ENCODE measurements at places on chromosomes 12 and 14.

- no peak for DNase-seq
Observed at GRCh38 chr14:70724110-70724509, 82.4 kb downstream of the TTC9 start.

DNA sequence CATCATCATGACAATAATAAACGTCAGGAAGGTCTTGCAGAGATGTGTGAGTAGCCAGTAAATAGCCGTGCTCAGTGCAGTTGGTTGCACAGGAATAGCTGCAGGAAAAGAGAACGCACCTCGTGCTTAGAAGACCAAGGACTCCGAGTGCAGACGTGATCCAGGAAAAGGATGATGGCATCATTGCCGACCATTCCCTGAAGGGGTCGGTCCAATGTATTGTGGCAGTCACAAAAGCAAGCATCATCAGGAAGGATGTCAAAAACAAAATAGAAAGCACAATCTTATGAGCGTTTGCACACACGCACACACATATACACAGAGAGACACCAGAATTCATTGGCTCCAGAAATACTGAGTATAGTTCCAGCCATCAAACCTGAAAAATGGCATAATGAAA lies 12.8 kb downstream of the DUSP6 start:
- no peak for DNase-seq

DNA sequence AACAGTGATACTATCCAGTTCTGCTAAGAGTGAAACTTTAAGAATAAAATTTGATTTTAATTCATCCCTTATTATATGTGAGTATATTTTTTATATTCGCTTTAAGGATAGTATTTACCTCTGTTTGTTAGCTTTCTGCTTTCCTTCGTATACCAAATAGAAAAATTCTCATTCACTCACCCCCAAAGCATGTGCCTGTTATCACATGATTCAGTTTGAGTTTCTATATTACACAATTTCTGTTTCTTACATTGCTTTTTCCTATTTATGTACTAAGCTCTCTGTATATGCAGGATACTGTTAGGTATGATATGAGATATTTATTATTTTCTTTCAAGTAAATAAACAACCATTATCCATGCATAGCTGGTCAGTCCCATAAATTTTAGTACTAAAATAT lies 275.2 kb downstream of the FBXL14 start:
- no peak for DNase-seq

DNA sequence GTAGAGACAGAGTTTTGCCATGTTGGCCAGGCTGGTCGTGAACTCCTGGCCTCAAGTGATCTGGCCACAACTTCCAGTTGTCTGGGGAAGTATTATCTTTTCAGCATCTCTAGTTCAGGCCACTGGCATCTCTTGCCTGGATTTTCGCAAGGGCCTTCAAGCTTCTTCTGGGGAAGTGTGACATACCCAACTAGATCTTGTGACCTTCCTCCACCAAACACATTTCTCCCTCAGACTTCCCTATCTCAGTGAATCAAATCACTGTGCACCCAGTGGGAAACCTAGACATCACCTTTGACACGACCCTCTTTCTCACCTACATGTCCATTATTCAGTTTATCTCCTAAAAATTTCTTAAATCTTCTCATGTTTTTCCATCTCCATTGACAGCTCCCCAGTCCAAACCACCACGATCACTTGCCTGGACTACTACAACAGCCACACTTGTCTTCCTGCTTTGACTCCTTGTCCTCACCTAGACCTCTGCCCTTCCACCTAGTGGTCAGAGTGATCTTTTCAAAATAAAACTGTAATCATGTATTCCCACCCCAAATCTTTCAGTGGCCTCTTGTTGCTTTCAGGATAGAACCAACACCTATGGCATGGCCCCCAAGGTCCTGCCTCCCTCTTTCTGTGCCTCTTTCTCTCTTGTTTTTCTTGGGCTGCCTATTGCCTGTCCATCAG lies 3.3 kb downstream of the EEF1AKMT3 start:
- DNase-seq = no peak

- no peak for DNase-seq
Observed at GRCh38 chr14:68950111-68950510, 29.0 kb downstream of the ACTN1 start.

GRCh38 chr12:67919406-67919805 lies 69.8 kb upstream of the IFNG-AS1 start:
- DNase-seq = no peak

All from stimulated activated CD8-positive, alpha-beta memory T cell treated with anti-CD3 and anti-CD28 coated beads, Interleukin-4, amount 100 ng/mL, for 24 hours (primary cell).